Dermis lymphatic vessel endothelial cell (primary cell): ENCODE measurements at places on chromosomes 2 and 18. TPM values are rescaled to one million over a fixed set of nuclear protein-coding genes. Genes with fewer than 3 reads are reported as not detected.

Gene ALMS1
- total RNA-seq = 4.4 and 7.1 TPM in 2 replicates

Gene VSNL1
- not detected in 2 replicates for total RNA-seq

Gene DNER
- under 0.01 TPM in 1 of 2 replicates, not detected in the other for total RNA-seq

Gene PLCD4
- 1.3 and 2.6 TPM in 2 replicates for total RNA-seq

Gene PTPN4
- total RNA-seq = 27.2 and 27.4 TPM in 2 replicates

Gene EFHD1
- 0.11 TPM in 1 of 2 replicates, not detected in the other for total RNA-seq

Gene GPR17
- total RNA-seq = not detected in 2 replicates

Gene SERPINB7
- 0.22 TPM in 1 of 2 replicates, not detected in the other for total RNA-seq

Gene MAPRE3
- total RNA-seq = 1.4 and 1.5 TPM in 2 replicates

Gene UGT1A10
- not detected in 2 replicates for total RNA-seq

Gene FAM161A
- 1.1 and 1.3 TPM in 2 replicates for total RNA-seq

Gene ALPI
- total RNA-seq = not detected in 2 replicates

Gene KCNG2
- total RNA-seq = 0.43 and 0.69 TPM in 2 replicates

Gene TMEM247
- not detected in 2 replicates for total RNA-seq

Gene ATP6V1B1
- total RNA-seq = not detected in 2 replicates

Gene DLGAP1
- 0.09 and 0.11 TPM in 2 replicates for total RNA-seq

Gene ADRA2B
- total RNA-seq = 0.09 TPM in 1 of 2 replicates, not detected in the other

Gene ATP9B
- 28.1 and 35.2 TPM in 2 replicates for total RNA-seq

Gene ILKAP
- total RNA-seq = 16.6 and 16.7 TPM in 2 replicates

Gene STK39
- 2.2 and 4.0 TPM in 2 replicates for total RNA-seq

Gene ADAM23
- total RNA-seq = 0.22 and 0.69 TPM in 2 replicates

Gene PROC
- 0.11 and 0.52 TPM in 2 replicates for total RNA-seq

Gene SFXN5
- total RNA-seq = 10.5 and 11.1 TPM in 2 replicates

Gene MYO3B
- under 0.01 TPM in 2 replicates for total RNA-seq

Gene PRKAG3
- total RNA-seq = not detected in 2 replicates

Gene AQP4
- total RNA-seq = not detected in 2 replicates

Gene GKN1
- total RNA-seq = not detected in 2 replicates

Gene MC4R
- not detected in 2 replicates for total RNA-seq

Gene VWA3B
- not detected in 2 replicates for total RNA-seq

Gene LRRC30
- total RNA-seq = not detected in 2 replicates

Gene DAPL1
- total RNA-seq = not detected in 2 replicates

Gene ZNF396
- total RNA-seq = 0.95 and 0.98 TPM in 2 replicates

Gene GCKR
- total RNA-seq = not detected in 2 replicates

Gene C2orf80
- not detected in 2 replicates for total RNA-seq

Gene PAIP2B
- 1.1 and 2.0 TPM in 2 replicates for total RNA-seq

Gene GREB1
- total RNA-seq = 0.11 and 0.26 TPM in 2 replicates

Gene NTSR2
- total RNA-seq = not detected in 2 replicates

Gene ZBTB7C
- total RNA-seq = not detected in 2 replicates

Gene COLEC11
- 0.43 and 0.65 TPM in 2 replicates for total RNA-seq

Gene RASGRP3
- total RNA-seq = 234 and 289 TPM in 2 replicates

Gene PRADC1
- total RNA-seq = 17.7 and 28.6 TPM in 2 replicates
